ENCODE measurements at places on chromosomes 6 and 20.
A peak's percentile ranks its signal among the peaks of the same experiment; 100 is the strongest.

DNA sequence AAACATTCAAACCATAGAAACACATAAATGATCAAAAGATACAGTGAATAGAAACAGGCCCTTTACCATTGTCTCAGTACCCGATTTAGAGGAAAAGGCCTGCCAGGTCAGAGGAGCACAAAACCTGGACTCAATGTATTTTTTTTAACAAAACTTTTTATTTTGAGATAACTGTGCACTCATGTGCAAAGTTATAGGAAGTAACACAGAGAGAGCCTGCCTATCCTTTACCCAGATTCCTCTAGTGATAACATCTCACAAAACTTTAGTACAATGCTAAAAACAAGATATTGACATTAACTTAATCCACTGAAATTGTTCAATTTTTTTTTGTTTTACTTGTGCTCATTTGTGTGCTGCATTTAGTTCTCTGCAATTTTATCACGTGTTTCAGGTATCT, 36.8 kb upstream of the SAMD3 start:
- DNase-seq = no peak

DNA sequence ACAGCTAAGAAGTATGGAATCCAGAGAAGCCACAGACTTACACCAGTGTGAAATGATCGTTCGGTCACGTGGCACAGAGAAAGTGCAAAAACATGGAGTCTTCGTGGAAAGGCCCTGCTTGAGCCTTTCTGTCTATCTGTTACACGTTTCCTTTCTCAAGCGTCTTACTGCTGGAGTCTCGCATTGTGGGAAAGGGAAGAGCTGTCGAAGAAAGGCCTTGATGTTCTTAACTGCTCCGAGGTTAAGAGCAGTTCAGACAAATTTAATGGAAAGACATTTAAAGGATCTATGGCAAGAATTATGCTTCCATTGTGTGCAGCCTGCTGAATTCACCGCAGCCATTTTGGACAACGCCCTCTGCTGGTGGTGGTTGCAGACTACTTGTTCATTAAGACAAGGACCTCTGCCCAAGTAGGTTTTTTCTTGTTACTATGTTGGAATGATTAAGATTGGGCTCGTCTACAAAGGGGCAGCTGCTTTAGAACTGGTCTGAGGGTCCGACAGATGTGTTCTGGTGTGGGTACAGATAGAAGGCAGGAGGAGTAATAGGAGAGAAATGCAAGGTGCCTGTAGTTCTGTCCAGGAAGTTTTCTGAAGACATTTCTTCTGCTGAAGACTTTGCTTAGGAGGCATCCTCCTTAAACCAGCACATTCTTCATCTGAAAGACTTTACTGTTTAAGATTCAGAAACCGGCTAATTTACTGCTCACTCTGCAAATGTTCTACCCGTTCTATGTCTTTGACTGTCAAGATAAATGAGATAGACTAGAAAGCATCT, 24.7 kb upstream of the CCN6 start:
- DNase-seq = peak; percentile 49

DNA sequence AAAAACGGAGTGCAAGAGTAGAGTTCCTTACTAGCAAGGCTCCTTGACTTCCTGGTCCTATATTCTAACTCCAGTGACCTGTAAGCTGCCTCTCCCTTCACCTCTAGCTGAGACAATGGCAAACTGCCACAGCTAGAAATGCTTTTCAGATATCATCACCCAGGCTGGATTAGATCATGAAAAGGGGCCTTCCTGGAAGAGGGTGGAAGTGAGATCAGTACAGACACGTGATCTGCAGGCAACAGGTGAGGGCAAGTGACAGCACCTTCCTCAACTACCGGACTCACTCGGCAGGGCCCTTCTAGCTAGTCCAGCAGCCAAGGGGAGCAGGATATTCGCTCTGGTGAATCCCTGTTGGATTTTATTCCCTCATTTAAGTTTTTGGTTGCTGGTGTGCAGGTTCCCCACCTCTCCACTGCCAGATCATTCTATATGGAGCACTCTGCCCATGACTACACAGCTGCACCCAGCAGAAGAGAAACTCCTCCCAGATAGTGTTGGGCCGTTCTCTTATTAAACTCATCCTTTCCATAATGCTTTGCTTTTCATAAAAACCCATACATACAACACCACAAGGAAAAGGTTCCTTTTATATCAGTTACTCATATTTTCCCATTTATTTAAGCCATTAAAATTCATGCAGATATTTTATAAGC, 26.4 kb upstream of the FAM83C start:
- peak; percentile 21 for DNase-seq

DNA sequence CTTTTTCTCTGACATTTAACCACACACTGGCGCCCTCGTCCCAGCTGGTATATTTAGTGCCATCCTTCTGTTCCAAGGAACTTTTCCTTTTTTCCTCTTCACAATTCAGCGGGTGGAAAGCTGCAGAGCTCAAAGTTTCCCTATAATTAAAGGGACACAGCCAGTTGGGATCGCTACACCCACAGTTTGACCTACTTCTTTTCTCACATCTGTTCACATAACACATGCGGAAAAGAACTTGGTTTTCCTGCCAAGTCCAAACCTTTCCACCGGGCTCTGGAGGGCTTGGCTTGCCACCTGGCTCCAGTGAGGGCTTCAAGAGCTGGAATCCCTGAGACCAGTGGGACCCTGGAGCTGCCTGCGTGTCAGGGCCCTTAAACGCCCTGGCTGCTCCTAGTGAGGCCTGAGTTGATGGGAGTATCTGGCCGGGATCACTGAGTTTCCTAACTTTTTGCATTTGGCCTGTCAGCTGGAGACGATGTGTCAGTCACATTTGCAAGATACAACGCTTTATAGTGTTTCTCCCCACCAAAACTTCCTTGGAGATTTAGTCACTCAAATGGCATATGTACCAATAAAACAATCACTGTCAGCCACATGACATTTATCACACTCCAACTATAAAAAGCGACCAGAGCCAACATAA, 176.0 kb downstream of the SASH1 start:
- no peak for DNase-seq

- DNase-seq = no peak
Observed at GRCh38 chr6:125558241-125558843, 191.1 kb upstream of the HEY2 start.

GRCh38 chr6:153170511-153170910, 39.4 kb upstream of the RGS17 start:
- DNase-seq = no peak

All from CD4-positive, CD25-positive, alpha-beta regulatory T cell (primary cell).